ENCODE measurements at places on chromosomes 13 and 19.
A peak's percentile ranks its signal among the peaks of the same experiment; 100 is the strongest.

DNA sequence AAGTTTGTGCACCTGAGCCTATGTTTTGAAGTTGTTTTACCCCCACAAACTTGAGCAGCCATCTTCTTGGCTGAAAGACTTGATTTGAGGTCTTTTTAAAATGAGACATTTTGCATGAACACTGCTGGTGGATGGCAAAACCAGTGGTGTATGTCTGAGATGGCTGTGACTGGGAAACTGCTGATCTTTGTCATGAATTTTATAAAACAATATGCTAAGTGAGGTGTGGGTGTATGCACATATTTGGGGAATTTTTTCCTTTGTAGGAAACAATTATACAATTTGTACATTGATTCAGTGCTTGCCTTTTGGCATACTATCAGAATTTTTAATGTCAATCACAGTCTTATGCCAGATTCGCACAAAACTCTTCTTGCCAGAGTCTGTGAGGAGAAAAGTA, 52.5 kb downstream of the ZAR1L start:
- no peak for DNase-seq

- no peak for DNase-seq
Observed at GRCh38 chr19:13530720-13531119, 24.4 kb upstream of the CACNA1A start.

DNA sequence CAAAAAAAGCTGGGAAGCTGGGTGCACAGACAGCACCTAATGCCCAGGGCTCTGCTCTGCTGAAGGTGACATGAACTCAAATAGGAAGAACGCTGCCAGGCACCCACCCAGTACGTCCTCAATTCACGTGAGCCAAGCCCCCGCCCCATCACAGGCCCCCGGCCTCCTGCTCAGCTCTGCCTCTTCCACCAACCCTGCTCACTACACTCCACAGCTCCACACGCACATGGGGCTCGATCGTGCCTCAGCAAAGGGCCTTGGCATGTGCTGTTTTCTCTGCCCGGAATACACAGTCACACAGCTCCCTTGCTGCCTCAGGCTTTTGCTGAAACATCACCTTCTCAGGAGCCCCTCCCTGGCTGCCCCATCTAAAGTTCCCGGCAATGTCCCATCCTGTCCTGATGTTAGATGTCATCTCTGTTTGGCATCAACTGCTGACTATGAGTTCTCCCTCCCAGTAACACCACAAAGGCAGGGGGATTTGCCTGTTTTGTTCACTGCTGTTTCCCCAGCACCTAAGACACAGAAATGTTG, 2.3 kb downstream of the ATP13A1 start:
- no peak for DNase-seq

DNA sequence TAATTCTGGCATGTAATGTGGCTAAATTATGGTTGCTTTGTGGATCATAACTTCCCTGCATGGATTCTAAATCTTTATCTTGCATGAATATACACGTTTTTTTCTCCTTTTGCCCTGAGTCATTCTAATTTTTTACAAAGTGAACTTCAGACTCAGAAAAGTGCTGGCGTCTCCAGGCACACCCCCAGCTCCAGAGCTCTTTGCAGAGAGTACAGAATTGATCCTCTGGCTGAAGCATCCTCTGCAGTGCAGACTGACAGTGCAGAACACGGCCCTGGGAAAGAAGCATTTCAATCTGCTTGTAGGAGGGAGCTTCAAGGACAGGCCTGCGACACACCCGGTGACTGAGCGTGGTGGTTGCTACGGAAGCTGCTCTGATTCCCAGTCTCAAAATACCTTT, 228.1 kb downstream of the FGF9 start:
- no peak for DNase-seq

- no peak for DNase-seq
Observed at GRCh38 chr13:98584668-98585397, 7.9 kb upstream of the STK24 start.

DNA sequence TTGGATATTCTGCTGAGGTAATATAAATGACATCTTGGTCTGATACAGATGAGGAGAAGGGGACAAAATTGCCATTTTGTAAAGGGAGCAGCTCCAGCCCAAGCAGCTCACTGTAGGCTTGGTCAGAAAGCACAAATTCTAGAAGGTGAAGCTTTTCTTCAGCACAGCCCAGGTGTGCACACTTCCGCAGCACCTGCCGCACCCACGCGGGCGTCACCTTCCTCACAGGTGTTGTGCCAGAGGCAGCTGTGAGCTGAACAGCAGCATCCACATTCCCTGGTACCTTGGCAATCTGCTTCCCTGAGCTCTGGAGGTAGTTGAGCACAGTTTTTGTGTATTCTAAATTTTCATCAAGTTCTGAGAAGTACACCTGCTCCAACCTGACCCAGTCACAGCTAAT, 79.0 kb downstream of the SACS start:
- DNase-seq: no peak

DNA sequence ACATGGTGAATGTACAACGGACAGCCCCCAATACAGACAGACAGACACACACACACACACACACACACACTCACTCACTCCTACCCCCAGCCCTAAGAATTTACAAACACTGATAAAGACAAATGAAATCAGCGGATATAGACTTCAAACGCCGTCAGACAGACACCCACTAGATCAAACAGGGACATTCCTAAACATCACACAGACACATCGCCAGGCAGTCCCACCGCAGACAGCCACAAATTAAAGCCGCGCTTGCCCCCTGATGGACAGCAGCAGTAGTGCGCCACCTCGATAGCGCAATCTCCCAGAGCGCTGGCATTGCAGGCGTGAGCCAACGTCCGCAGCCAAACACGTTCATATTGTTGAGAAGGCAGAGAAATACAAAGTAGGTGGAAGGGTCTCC, 24.7 kb upstream of the ADGRE1 start:
- peak; percentile 94 for DNase-seq

GRCh38 chr19:16320987-16321386, 3.6 kb upstream of the KLF2 start:
- DNase-seq: no peak

DNA sequence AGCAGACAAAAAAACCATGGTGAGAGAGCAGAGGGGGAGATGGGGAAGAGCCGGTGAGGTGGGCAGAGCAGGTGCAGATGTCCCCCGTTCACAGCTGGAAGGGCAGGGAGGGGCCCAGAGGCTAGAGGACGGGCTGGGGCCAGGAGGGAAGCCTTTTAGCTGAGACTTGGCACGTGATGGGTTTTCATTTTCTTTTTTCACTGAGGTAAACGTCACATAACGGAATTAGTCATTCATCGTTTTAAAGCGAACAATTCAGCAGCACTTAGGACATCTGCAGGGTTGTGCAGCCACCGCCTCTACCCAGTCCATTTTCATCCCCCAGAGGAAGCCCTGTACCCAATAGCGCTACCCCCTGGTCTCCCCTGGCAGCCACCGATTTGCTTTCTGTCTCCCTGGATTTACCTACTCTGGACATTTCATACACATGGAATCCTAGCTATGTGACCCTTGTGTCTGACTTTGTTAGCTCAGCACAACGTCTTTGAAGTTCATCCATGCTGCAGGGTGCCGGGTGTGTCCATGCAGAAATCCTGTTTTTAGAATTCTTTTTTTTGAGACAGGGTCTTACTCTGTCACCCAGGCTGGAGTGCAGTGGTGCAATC, 16.0 kb upstream of the EMC10 start:
- DNase-seq: peak; percentile 30

DNA sequence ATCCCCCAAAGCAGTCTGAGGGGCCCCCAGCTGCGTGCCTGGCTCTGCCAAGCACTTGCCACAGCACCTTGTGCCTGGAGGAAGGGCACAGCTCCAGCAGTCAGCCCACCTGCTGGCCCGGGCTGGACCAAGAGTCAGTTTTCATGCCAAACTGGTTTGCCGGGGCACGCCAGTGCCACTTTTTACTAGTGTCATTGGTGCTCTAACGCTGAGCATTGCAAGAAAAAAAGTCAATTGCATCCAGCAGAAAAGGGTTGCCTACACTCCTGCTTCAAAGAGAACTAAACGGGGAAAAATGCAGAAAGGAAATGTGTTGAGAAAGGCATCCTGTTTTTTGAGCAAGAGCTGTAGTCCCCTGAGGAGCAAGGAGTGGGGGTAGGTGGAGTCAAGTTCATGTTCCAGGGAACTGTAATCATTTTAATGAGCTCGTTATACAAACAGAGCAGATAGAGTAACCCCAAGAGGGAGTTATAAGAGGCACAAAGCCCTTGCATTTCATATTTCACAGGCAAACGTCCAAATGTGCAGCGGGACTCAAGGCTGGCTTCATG, 68.4 kb downstream of the F2RL3 start:
- DNase-seq: no peak

DNA sequence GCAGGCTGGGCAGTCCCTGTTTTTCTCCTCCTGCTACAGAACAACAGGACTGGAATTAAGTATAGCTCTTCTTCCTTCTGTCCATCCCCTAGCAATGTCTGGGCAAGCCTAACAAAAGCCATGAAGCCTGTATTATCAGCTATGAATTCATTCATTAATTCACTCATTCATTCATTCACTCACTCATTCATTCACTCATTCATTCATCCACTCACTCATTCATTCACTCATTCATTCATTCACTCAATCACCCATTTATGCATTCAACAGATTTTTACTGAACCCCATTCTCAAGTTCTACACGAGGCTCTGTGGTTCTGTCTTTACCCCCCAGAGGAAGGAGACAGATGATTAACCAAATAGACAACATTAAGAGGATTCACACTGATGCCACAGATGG, 69.9 kb downstream of the CACNA1A start:
- no peak for DNase-seq

- DNase-seq: no peak
Observed at GRCh38 chr13:20271441-20271840, 39.3 kb upstream of the GJB6 start.

GRCh38 chr13:47004027-47004426, 107.2 kb upstream of the HTR2A start:
- no peak for DNase-seq

GRCh38 chr19:51514866-51515481, 13.4 kb upstream of the SIGLEC12 start:
- DNase-seq: peak; percentile 29

GRCh38 chr19:47028195-47028601, 8.6 kb downstream of the NPAS1 start:
- DNase-seq: no peak

GRCh38 chr13:47133011-47133445, 236.2 kb upstream of the HTR2A start:
- DNase-seq: no peak

DNA sequence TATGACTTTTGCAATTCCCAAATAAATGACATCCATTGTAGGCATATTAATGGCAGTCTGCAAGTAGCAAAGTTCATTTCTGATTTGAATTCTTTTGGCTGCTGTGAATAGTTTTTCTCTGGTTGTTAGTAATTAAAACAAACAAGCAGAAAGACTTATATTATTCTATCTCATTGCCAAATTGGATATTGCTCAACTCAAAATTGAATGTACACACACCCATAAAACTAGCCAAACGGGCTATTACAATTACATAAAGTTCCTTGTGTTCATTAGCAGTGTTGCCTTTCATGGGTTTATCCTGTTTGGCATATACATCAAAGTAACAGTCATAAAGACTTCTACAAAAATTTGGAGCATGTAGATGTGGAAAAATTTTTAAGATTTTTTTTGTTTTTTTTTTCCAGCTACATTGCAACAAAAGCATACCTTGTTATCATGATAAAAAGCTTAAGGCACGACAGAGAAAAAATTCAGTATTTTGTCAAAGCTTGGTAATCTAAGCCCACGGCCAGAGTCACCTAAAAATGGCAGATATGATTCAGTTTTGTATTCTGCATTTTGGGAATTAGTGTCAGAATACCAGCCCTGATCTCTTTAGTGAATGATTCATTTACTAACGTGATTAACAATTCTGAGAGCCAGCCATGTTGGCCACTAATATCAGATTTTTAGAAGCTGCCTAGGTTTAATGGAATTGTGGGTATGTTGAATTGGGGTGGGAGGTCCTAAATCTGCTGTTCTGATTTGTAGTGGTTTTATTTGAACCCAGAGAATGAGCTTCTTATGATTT, 108.4 kb downstream of the KLF5 start:
- no peak for DNase-seq

DNA sequence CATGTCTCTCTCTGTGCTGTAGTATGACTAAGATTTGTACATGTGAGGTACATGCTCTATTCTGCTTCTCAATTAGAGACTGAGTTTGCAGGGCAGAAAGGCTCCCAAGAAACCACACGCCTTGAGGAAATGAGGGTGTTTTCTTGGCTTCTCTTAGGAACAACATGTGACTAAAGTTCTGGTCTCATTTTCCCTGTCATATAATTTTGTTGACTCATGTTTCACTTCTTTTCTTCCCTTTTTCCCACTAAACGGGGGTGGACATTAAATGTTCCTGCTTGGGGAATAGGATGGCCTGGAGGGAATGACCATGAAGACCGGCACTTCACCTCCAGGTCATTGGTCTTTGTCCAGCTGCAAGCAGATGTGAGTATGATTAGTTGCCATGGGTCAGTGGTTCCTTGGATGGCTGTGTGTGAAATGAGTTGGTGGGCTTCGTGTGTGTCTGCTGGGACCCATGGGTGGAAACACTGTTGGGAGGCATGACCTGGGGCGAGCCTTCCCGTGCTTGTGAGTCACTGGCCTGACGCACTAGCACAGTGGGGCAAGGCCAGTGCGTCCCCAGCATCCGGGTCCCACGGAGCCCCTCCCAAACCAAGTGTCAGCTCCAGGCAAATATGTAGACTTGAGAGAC, 56.6 kb downstream of the COL4A1 start:
- DNase-seq: no peak

DNA sequence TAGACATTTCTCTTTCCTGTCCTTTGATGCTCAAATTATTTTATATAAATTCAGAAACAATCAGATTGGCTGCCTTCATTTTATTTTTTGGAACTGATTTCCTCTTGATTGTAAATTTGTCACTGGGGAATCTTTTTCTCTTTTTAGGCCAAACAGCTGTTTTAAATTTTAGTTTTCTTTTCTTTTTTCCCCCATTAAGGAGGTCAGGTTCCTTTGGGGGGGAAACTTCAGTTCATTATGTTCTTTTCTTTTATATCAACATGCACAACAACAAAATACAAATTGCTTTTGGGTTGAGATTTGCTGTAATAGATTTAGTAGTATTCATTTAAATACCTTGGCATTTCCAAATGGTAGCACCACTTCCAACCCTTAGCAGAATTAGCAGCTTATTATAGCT, 264.8 kb upstream of the SPRY2 start:
- no peak for DNase-seq

GRCh38 chr13:41978007-41978406, 17.1 kb upstream of the VWA8 start:
- DNase-seq: no peak
